ENCODE measurements at places on chromosomes 7 and 10.

DNA sequence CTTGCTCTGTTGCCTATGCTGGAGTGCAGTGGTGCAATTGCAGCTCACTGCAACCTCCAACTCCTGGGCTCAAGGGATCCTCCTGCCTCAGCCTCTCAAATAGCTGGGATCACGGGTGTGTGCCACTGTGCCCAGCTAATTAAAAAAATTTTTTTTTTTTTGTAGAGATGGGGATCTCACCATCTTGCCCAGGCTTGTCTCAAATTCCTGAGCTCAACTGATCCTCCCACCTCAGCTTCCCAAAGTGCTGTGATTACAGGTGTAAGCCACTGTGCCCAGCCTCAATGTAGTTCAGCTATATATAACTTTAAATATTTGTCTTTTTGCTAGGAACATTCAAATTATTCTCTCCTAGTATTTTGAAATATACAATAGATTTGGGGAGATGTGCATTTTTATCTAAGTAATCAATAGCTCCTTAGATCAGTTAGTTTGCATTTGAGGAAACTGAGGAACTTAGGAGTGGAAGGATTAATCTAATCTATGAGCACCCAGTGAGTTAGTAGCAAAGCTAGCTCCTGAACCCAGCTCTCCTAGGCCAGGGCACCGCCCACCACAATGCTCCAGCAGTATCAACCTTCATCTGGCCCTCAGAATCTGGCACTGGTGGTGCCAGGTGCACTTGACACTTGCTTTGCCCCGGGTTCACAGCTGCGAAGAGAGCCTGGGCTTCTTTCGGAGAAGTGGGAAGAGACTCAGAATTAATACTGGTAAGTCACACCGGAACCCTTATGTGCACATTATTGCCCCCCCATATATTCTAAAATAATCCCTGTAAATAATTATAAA is 5.9 kb upstream of the LRMDA start:
- no peak overlapping the region for H3K27ac ChIP-seq
- no peak overlapping the region for H3K4me3 ChIP-seq
- no peak for DNase-seq
- no peaks in the 10 kb centered on the region for H3K36me3 ChIP-seq

- H3K27me3 ChIP-seq = no peaks in the 10 kb centered on the region
- H3K36me3 ChIP-seq = peaks cover 44% of the 10 kb centered on the region
- H3K4me1 ChIP-seq = no peaks in the 10 kb centered on the region
- no peak for DNase-seq
- no peak overlapping the region for H3K27ac ChIP-seq
These were observed 9.1 kb downstream of the H2AZ2 start for GRCh38 chr7:44838751-44839150.

- no peaks in the 10 kb centered on the region for H3K4me1 ChIP-seq
- no peaks in the 10 kb centered on the region for H3K36me3 ChIP-seq
- no peak overlapping the region for H3K27ac ChIP-seq
- no peak for DNase-seq
These were observed 119.5 kb downstream of the SKIDA1 start for GRCh38 chr10:21405981-21406380.

DNA sequence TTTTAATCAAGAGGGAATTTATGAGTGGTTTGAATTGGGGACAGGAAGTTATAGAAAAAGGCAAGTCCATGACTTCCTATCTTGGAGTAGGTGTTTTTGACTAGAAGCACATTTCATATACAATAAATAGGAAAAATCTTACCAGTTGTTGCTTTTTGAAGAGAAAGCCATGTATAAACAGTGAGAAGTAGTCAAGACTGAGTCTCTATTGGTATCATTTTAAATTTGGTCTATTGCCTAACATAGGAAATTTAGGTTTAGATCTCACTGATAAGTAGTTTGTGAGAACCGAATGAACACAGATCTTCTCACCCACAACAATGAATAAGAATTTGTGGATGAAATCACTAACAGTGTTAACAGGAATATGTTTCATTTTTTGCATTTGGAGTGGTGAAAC is 387.2 kb downstream of the BBS9 start:
- no peak overlapping the region for H3K27ac ChIP-seq
- no peaks in the 10 kb centered on the region for H3K27me3 ChIP-seq
- no peaks in the 10 kb centered on the region for H3K36me3 ChIP-seq
- H3K4me1 ChIP-seq = no peaks in the 10 kb centered on the region
- DNase-seq = no peak
- H3K4me3 ChIP-seq = no peak overlapping the region

DNA sequence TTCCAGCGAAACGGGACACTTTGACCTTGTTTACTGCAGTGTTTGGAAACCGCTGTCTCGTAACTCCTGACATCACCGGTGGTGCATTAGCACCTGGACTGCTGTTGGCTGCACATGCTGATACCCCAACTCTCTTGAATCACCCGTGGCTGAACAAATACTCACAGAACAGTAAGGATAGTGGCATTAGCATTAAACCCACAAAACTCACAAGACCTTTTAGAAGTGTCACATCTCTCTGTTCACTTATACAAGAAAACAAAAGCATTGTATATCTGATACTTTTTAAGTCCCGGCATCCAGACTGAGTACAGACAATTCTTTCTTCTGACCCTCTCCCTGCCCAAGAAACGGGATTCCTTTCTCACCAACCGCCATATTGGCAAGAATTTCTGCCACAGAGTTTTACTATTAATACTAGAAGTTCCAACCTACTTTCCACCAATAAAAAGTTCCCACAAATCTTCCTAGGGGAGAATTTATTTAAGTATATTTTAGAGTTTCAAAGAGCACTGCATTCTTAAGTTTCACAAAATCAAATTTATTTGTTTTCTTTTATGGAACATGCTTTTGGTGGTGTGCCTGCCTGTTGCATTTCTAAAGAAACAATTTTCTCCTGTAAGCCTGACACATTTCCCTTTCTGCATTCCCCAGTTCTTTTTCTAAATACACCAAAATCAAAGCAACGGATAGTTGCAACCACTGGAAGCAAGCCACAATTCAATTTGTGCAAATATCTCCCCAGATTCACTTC is 208.4 kb upstream of the KLF14 start:
- DNase-seq = no peak
- H3K4me3 ChIP-seq = no peak overlapping the region
- peaks cover 10% of the 10 kb centered on the region for H3K4me1 ChIP-seq
- peaks cover 40% of the 10 kb centered on the region for H3K36me3 ChIP-seq
- H3K27ac ChIP-seq = no peak overlapping the region

GRCh38 chr10:7297094-7297493 is 113.7 kb downstream of the SFMBT2 start:
- DNase-seq = no peak
- no peaks in the 10 kb centered on the region for H3K4me1 ChIP-seq
- H3K27me3 ChIP-seq = peaks cover 11% of the 10 kb centered on the region
- H3K27ac ChIP-seq = no peak overlapping the region
- no peaks in the 10 kb centered on the region for H3K36me3 ChIP-seq

DNA sequence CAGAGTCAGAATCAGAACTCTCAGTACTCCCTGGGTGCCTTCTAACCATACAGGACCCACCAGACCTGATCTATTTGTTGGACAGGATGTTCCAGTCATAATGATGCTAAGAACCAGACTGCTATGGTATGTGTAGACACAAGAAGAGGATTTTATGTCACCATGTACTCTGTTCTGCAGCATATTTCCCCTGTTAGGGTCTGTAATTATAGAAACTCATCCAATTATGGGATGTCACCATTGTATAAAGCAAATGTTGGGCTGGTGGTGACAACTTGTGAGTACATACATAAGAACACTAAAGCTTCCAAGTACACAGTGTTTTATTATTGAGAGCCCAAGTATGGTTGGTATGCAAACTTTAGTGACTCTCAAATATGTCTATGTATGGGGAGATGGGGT is 67.1 kb upstream of the AGBL3 start:
- H3K27me3 ChIP-seq = no peaks in the 10 kb centered on the region
- H3K4me1 ChIP-seq = no peaks in the 10 kb centered on the region
- DNase-seq = no peak
- H3K4me3 ChIP-seq = no peak overlapping the region

DNA sequence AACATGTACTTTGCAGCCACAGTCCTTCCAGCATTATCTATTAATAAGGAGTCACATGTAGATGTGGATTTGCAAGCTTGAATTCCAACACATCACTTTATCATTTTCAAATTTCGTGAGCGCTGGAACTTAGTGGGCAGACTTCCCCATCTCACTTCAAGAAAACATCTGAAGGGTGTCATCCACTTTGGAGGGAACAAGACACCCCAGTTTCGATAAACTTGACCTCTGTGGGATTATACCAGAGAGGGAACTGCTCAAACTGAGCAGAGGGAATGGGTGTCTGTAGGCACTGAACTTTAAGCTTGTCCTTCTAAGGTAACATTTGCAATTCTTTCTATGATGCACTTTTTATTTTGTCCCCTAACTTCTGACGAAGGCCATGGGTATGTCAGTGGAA is 27.5 kb downstream of the ADRB1 start:
- H3K27me3 ChIP-seq = no peaks in the 10 kb centered on the region
- no peak overlapping the region for H3K4me3 ChIP-seq
- no peak overlapping the region for H3K27ac ChIP-seq
- no peak for DNase-seq
- H3K4me1 ChIP-seq = no peaks in the 10 kb centered on the region

DNA sequence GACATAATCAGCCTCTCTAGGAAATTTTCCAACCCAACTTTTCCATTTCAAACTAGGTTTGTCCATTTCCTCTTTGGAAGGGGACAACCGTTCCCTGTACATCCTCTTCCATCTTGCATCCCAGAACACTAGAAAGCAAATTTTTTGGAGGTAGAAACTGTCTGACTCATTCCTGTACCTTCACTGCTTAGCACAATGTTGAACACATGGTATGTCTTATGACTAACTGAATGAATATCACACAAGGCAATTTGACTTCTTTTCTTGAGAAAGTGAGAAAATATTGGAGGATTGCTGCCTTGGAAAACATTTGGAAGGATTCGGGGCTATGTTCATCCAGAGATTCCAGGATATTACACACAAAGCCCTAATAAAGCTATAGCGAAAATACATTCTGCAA is 289.1 kb downstream of the FGFR2 start:
- H3K27ac ChIP-seq = no peak overlapping the region
- H3K27me3 ChIP-seq = peaks cover 16% of the 10 kb centered on the region

DNA sequence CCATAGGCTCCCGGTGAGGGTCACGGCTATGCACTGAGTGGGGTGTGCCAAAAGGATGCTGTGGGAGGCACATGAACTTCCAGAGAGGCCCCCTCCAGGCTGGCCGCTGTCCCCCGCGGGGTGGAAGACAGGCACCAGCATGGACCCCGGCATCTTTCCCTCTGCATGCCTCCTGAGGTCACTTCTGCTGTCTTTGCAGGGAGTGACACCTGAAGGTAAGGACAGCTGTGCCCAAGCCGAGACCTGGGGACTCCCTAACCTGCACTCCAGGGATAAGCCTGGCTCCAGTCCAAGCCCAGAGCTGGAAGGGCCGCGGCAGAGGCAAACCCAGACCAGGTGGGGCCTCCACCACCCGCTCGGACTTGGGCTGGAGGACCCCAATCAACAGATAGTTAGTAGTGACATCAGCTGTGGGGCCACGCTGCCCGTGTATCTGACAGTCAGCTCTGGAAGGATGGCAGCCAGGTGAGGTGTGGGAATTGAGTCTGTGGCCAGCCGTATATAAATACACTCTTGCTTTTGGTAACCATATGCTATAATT is 340.7 kb upstream of the MKI67 start:
- H3K4me1 ChIP-seq = no peaks in the 10 kb centered on the region
- H3K36me3 ChIP-seq = no peaks in the 10 kb centered on the region
- DNase-seq = no peak
- peaks cover 29% of the 10 kb centered on the region for H3K27me3 ChIP-seq

DNA sequence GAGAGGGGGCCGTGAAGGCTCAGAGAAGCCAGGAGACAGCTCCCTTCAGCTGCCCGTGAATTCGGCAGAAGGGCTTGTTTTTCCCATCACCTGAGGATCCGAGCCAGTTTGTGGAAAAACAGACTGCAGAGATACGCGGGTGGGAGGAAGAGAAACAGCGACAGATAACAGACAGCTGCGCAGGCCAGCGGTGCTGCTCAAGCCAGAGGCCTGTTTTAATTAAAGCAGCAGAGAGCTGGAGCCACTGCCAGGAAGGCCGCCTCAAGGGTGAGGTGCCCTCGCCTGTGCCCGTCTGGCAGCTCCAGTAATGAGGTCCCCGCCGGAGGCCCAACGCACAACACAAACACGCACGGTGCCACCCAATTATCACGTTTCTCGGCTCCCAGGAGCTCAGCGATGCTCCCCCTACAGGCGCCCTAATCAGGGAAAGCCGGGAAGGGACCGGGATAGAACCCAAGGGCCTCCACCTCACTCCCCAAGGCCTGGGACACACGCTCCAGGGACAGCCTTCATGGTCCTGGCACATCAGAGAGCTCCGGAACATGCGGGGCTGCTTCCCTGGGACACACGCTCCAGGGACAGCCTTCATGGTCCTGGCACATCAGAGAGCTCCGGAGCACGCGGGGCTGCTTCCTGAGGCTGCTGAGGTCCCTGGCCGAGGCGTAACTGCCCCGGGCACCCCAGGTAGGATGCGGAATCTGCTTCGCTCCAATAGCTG is 60.6 kb upstream of the DNAAF5 start:
- DNase-seq = peak; percentile 29
- H3K36me3 ChIP-seq = peaks cover 7% of the 10 kb centered on the region
- H3K4me1 ChIP-seq = no peaks in the 10 kb centered on the region
- no peak overlapping the region for H3K27ac ChIP-seq
- no peaks in the 10 kb centered on the region for H3K27me3 ChIP-seq

GRCh38 chr7:132402751-132403245 is 173.5 kb downstream of the PLXNA4 start:
- H3K36me3 ChIP-seq = no peaks in the 10 kb centered on the region
- H3K27ac ChIP-seq = no peak overlapping the region
- H3K4me1 ChIP-seq = no peaks in the 10 kb centered on the region
- DNase-seq = no peak

DNA sequence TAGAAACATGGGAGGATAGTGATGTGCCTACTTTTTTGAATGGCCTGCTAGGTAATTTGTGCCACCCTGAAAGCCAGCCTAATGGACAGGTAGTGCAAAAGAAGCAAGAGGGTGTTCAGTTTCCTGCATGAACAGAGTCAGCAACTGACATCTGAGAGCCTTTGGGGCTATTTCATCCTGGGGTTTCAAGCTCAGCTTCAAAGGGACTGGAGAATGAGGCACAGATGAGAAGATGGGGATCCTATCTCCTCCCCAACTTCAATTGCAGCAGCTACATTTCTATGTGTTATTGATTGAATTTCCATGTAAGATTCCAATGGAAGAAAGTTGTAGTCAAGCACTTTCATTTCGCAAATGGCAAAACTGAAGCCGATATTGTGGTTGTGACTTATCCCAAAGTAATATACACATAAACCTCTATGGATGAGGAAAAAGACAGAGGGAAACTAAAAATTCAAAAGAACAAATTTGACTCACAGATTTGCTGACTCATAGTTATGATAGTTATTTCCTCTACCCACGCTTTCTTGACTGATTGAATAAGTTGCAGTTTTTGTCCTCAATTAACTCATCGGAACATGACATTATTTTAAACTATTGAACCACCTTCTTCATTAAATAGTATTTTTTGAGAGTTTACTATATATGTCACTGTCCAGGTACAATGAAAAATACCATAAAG is 42.6 kb upstream of the NRP1 start:
- H3K36me3 ChIP-seq = no peaks in the 10 kb centered on the region
- H3K27ac ChIP-seq = peak overlapping the region; percentile 55
- no peak for DNase-seq

Measured in PC-9 (cell line).